ENCODE measurements at places on chromosomes 11 and 22. TPM values are rescaled to one million over a fixed set of nuclear protein-coding genes. Genes with fewer than 3 reads are reported as not detected.

GRCh38 chr11:6843670-6844069 lies 1.8 kb upstream of the OR10A5 start:
- no peak for DNase-seq

DNA sequence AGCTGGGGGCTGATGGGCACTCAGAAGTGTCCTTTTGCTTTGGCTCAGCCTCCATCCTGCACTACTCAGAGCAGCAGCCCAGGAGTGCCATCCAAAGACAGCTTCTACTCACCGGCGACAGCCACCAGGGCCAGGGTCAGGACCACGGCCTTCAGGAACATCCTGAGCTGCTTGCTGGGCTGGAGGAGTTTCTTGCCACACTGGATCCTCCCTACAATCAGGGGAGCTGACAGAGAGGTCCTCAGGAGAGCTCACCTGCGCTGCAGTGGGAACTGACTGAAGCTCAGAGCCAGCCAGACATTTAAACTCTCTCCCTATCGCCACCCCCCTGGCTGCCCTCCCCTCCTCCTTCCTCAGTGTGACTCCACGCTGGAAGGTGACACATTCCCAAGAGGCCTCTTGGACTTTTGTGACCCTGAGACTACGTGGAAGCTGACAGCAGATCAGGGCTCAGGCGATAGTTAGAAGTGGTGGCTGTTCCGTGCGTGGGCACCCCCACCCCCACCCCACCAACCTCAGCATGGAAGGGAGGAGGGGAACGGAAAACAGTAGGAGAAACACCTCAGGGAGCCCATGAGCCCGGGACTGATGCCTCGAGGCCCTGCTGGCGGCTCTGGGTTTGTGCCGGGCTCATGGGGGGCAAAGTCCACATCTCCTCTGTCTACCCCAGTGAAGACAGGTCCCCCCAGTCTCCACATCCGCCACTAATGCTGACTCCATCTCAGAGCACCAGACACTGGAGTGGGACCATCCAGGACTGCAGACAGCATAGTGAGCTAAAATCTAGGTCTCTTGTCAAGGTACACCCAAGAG lies at the start of gene APOA4:
Gene APOA4 (minus strand): TSS at position 274 of the 813 bp plus-strand sequence. CDS start 113 bp downstream, at position 161.
- DNase-seq, result no peak

DNA sequence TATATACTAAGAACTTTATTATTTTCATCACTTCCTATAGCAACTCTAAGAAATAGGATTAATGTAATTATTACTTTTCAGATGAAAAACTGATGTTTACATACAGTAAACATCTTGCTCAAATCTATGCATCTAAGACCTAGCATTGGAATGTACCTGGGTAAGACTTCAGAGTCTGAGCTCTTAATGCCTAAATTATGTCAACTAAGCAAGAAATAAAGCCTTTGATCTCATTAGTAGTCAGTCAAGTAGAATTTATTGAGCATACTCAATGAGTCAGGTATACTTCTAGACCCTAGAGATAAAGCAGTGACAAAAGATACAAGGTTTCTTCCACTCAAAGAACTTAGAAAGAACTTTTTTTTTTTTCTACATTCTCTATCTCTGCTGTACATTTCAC lies 16.7 kb upstream of the OR51Q1 start:
- DNase-seq, result no peak

DNA sequence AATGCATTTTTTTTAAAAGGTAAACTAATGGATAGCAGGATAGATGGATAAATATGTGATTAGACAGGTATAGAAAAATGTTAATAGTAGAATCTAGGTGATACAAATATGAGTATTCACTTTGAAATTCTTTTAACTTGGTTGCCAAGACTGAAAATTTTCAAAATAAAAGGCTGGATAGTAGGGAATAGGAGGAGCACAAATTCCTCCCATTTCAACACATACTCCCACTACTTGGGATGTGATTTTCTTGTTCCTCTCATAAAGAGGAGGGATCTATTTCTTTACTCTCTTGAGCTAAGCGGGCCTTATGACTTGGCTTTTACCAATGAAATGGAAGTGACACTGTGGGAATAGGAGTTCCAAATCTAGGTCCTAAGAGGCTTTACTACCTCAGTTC lies 35.9 kb downstream of the PIK3C2A start:
- DNase-seq, result no peak

DNA sequence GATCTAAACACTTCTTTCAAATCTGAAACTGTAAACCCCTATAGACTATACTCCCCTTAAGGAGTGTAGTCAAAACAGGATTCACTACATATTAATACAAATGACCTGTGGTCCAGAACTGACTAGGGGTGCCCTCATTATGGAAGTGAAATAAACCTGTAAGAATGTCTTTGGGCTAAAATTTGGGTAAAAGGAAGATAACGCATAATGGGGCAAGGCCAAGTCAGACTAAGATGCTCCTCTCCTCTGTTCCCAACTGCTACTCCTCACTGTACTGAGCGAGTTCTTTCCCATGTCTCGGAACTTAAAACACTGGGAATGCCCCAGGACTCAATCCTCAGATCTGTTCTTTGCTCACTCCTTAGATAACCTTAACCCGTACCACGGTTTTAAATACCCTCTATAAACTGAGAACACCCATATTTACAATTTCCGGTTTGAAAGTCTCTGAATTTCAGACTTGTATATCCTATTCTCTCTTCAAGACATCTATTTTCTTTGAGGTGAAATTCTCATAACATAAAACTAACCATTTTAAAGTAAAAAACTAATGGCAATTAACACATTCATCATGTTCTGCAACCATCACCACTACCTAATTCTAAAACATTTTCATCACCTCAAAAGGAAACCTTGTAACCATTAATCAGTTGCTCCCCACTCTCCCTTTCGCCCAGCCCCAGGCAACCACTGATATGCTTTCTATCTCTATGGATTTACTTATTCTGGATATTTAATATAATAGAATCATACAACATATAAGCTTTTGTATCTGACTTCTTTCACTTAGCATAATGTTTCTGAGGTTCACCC lies 4.0 kb downstream of the THAP12 start:
- DNase-seq, result no peak

- no peak for DNase-seq
These were observed 80.3 kb downstream of the CASP12 start for GRCh38 chr11:104817973-104818372.

- no peak for DNase-seq
These were observed 36.2 kb downstream of the UVRAG start for GRCh38 chr11:75851203-75851602.

GRCh38 chr11:58861533-58861932 lies 17.0 kb upstream of the GLYATL2 start:
- no peak for DNase-seq

DNA sequence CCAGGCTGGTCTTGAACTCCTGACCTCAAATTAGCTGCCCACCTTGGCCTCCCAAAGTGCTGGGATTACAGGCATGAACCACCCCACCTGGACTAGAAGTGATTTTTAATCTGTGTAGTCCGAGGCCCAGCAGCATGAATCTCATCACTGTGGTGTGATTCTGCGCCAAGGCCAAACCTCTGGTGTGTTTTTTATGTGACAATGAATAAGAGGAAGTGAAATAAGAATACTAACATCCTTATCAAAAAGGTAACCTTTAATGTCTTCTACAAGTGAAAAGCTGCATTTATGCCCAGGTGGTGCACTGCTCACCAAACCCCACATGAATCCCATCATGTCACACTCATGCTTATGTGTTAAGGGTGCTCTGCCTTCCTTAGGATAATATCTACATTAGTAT lies 77.1 kb upstream of the OR9Q1 start:
- DNase-seq, result no peak

GRCh38 chr22:50318698-50319411 lies 8.0 kb downstream of the DENND6B start:
- no peak for DNase-seq

DNA sequence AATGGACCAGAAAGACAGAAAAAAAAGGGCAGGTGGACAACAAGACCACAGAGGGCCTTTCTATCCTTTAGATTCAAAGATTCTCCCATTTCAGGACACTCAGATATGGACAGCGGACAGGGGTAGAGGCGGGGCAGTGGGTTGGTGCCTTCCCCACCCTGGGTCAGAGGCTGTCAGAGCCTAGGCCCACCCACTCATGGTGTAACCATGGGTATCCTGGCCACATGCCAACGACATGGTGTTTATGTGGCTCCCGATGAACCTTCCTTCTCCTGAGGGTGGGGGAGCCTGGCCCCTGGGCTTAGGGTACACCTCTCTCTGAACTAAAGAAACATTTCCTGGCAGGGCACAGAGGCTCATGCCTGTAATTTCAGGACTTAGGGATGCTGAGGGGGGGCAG lies 14.3 kb upstream of the P2RY2 start:
- no peak for DNase-seq

DNA sequence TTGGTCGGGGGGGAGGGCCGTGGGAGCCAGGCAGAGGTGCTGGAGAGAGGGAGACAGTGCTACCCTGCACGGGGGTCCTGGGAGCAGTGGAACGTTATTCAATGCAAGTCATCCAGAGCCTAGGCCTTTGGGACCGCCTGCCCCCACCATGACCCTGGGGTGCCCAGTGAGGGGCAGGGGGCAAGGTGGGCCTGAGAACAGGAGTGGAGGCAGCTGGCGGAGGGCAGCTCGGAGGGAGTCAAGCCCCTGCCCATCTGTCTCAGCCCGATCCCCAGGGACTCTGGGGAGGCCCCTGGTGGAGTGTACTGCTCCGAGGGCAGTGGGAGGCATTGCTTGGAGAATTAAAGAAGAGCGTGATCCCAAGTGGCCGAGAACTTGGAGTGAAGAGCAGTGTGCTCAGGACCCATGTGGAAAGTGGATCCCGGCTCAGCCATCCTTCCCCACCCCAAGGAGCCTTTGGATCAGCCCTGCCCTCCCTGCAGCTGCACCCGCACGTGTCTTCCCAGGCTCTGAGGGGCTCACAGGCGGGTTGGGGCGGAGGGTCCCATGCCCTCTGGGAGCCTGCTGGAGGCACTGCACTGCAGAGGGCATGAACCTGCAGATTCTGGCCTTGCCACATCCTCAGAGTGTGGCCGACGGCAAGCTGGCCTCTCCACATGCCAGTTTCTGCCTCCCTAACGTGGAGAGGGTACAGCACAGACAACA lies 34.0 kb upstream of the SMIM38 start:
- DNase-seq, result no peak

- no peak for DNase-seq
These were observed 70.3 kb downstream of the MAML2 start for GRCh38 chr11:96272529-96273222.

DNA sequence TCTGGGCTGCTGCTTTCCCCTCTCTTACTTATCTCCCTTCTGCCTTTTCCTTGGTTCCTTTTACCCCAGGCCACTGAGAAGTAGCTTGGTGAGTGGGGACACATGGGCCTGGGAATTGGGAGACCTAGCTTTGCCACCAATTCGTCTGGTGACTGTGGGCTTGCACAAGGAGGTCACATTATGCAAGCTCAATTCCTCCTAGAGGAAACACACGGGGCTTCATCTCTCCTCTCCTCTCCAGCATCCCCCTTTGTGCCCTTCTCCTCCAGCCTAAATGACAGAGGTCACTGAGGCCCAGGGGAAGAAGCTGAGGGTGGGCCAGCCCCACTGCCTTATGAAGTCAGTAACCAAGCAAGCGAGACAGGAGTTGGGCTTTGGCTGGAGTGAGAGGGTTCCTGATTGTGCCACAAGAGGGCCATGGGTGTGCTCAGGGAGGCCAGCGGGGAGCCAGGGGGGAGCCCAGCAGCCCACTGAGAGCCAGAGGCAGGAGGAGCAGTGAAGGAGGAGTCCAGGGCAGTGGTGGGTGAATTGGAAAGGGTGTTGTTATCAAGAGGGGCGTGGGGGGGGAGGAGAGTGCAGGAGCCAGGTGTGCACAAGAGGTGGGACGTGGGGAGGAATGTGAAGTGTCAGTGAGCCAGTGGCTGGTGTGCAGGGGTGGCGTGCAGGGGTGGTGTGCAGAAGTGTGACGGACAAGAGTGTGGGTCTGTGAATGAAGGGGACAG lies 2.0 kb downstream of the CLCF1 start:
- no peak for DNase-seq

GRCh38 chr22:46116491-46116958 lies 33.8 kb upstream of the PPARA start:
- DNase-seq, result peak; percentile 80

DNA sequence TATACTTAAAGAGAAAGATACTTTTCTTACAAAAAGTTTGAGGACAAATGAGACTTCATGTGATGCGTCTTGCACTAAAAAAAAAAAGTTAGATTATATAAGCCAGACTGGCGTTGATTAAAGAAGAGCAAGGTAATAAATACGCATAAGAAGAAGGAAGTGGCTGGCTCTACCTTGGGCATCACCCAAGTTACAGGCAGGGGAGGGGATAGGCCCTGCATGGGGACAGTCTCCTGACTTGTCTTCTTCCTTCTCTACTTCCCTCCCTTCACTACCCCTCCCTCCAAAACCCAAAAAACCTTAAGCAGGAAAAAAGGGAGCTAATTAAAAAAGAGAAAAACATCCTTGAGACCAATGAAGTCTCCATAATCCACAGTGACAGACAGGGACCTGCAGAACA lies 22.3 kb upstream of the TMA7B start:
- peak; percentile 75 for DNase-seq

- no peak for DNase-seq
These were observed 796 bp downstream of the MYOD1 start for GRCh38 chr11:17719938-17720795.

DNA sequence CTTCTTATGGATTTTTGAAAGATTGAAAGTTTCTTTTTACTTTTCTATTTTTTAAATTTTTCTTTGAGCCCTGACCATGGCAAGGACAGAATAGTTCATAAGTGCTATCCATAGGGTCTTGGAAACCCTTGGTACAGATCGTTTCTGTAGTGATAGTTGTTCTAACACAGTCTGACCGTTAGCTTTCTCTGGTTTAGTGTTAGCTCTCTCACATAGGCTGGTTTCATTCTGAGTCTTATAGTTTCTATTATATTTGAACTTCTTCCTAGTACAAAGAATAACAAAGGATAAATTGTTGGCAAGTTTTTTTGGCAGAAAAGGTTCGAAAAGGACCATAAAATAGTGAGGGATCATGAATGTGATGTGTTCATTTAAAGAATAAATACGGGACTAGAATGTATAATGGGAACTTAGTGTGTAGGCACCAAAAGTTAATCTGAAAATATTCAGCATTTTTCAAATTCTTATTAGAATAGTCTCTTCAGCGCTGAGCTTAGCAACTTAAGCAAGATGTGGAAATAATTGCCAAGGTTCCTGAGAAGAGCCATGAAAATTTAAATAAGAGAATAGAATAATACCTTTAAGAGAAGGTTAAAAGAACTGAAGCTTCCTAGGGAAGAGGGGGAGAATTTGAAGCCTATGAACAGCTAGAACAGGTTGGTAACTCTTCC lies 24.1 kb downstream of the FDX1 start:
- no peak for DNase-seq

DNA sequence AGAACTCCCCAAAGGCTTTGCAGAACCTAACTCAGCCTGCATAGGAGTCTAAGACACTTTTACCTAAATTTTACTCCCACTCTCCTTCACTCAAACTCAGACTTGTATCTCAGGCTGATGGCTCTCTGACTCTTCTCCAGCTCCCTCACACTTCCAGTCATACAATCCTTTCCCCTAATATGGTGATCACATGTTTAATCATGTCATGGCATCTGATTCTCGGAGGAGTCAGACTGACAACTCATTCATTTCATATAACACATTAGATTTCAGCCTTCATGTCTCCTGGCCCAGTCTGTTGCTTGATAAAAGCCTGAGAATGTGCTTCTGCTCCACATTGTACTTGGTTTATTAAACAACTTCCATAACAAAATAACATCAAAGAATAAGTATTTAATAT lies 1503.9 kb upstream of the TENM4 start:
- no peak for DNase-seq

MN1 gene
- total RNA-seq, result 1.3 TPM

UBQLNL gene
- 0.60 TPM for total RNA-seq

APOBEC3B gene
- total RNA-seq, result not detected

WNT11 gene
- total RNA-seq, result not detected

SMTNL1 gene
- not detected for total RNA-seq

ELF5 gene
- total RNA-seq, result not detected

Measured in naive thymus-derived CD4-positive, alpha-beta T cell (primary cell).